Caki2 (cell line): ENCODE measurements at places on chromosomes 3 and 15.

- no peak for DNase-seq
Measured at GRCh38 chr3:107238787-107239186, 138.5 kb upstream of the CCDC54 start.

- DNase-seq = no peak
Measured at GRCh38 chr3:19348941-19349564, 200.7 kb downstream of the KCNH8 start.

DNA sequence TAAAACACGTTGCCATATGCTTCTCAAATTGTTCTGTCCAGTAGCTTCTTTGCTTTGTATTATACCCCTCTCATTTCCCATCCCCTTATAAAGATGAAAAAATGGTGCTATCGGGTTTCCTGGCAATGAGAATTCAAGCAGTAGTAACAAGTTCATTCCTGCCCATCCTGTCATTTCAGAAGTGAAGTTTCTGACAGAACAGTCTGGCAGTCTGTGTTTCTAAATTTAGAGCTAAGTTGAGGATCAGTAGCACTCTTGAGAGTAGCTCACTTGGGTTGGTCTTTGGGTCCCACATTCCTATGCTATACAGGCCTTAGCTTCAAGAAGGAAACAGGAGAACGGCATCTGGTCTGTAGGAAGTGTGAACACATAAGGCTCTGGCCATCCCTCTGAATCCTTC, 134.6 kb downstream of the GHSR start:
- DNase-seq = no peak

GRCh38 chr3:179840985-179841384, 188.1 kb downstream of the USP13 start:
- DNase-seq = peak; percentile 26

DNA sequence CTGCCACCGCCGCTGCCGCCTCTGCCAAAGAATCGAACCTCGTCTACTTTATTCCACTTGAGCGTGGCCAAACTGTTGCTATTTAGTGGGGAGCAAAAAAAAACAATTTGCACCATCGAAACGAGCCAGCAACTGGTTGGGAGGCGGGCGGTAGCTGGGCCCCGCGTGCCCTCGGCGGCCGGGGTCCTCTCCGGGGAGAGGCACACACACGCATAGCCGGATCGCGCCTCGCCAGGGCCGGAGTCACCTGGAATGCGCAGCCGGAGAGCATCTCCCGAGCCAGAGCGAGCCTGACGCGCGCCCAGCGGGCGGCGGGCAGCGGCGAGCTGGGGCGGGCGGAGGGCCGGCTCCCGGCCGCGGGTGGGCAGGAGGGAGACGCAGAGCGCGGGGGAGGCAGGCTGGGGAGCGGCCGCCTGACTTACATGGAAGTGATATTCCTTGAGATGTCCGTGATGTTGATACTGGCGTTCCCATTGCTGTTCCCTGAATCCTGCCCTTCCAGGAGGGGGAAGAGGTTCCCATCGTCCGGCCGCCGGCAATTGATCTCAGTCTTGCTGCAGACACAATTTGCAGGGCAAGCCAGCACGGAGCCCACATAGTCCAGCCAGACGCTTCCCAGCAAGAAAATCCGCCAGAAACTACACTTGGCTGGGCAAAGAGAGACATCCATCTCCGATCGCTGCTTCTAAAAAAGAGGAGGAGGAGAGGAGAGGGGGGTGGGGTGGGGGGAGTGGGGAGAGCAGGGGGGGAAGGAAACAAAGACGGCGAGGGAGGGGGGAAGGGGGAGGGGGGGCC, 858 bp downstream of the NTRK3 start:
- DNase-seq = peak; percentile 14
